GM19239 (cell line): ENCODE measurements at places on chromosomes 2 and 18.

DNA sequence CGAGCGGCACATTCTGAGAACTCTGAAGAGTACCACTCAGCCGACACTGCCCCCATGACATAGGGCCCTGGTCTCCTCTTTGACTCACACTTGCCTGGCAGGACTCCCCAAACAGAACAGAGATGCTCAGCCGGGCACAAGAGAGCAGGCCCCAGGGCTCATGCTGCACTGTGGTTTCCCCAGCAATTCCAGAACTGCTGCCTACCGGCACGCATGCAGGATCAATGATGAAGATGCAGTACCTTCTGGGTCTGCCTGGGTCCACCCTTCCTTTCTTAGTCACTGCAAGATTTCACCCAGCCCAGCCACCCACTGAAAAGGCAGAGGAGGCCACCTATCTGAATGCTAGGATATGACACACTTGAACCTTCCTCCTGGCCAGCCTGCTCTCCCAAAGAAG, 49.4 kb downstream of the BCL11A start:
- no peak for DNase-seq

DNA sequence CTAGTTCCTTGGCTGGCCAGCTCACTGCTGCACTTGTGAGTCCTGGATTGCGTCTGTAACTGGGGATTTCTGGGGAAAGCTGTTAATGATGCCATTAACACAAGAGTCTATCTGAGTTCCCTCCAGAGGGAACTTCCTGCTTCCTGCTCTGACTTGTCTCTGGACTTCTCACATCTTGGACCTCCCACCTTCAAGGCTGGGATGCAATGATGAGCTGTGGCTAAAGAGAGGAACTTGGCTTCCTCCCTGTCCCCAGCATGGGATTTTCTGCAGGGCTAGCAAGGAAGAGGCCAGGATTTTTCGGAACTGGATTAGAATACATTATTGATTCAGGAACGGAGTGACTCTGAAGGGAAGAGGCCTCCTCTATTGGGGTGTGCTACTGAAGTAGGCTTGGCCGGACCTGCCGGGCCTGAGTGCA, 155.5 kb downstream of the CLIP4 start:
- no peak for DNase-seq

GRCh38 chr2:233385489-233386044, 31.3 kb downstream of the DGKD start:
- DNase-seq = peak; percentile 39

GRCh38 chr2:207831584-207832248, 62.0 kb upstream of the FZD5 start:
- no peak for DNase-seq

DNA sequence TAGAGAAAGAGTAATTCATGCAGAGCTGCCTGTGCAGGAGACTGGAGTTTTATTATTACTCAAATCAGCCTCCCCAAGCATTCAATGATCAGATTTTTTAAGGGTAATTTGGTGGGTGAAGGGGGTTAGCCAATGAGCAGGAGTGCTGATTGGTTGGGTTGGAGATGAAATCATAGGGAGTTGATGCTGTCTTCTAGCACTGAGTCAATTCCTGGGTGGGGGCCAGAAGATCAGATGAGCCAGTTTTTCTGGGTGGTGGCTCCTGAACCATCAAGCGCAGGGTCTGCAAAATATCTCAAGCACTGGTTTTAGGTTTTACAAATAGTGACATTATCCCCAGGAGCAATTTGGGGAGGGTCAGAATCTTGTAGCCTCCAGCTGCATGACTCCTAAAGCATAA, 312.8 kb upstream of the THSD7B start:
- DNase-seq = no peak
